ENCODE measurements at places on chromosomes 5 and 9.

- no peak for DNase-seq
Observed at GRCh38 chr5:14486996-14487896, 94.3 kb upstream of the OTULINL start.

- DNase-seq, result no peak
Observed at GRCh38 chr5:173780235-173781234, 107.6 kb upstream of the CPEB4 start.

- DNase-seq, result no peak
Observed at GRCh38 chr9:36992501-36993316, 41.4 kb downstream of the PAX5 start.

DNA sequence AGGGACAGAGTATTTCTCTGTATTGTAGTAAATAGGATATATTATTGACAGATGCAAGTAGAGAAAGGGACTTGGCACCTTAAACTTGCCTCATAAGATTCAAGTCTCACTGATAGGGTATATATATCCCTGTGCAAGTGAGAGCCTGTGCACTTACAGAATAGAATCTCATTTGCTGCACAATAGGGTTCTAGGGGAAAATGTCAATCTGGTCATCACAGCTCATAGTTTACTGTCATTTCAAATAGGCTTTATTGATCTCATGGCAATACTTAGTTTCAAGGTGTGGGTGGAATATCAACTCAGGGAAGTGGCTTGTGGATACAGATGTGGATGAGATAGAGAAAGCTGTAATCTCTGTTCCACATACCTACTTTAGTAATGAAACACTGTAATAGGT is 42.3 kb downstream of the TGFBR1 start:
- DNase-seq, result no peak

Measured in glomerular endothelial cell (primary cell).